Tongue (tissue), 3 donors: ENCODE measurements at places on chromosomes 5 and 9.

- DNase-seq, result no peak
These were observed 26.5 kb upstream of the BOD1 start for GRCh38 chr5:173642895-173643481.

GRCh38 chr5:132665574-132666080 lies 7.7 kb downstream of the IL13 start:
- no peak for DNase-seq

DNA sequence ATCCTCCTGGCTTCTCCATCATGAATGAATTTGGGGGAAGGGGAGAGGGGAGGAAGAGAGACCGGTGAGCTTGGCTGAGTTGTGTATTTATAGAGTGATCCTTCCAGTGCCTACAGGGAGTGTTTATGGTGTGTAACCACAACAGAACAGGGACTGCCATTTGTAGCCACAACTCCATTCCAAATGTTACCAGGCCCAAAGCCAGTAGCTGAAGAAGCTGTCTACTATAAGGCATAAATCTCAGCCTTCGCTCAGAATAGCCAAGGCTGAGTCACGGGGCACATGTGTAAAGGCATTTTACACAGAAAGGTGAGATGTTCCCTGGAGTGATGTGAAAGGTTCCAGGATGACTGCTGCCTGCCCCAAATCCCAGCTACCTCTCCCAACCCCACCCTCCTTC lies 2.5 kb downstream of the TMEM252 start:
- DNase-seq, result peak; percentile 44

DNA sequence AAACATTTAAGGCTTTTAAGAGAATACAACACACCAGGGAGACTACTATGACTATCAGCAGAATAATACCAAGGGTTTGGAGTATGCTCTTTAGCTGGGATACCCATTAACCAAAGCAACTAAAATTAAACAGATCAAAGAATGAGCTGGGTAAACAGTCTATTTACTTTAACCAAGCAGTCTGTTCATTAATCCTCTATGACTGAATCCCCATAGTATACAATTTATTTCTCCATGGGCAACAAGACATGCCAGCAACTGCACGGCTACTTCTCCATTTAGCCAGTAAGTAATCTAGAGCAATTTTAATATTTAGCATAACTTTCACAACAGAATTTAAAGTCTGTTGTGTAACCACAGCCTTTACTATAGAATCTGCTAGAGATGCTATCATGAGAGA lies 77.6 kb downstream of the CDO1 start:
- DNase-seq, result no peak

DNA sequence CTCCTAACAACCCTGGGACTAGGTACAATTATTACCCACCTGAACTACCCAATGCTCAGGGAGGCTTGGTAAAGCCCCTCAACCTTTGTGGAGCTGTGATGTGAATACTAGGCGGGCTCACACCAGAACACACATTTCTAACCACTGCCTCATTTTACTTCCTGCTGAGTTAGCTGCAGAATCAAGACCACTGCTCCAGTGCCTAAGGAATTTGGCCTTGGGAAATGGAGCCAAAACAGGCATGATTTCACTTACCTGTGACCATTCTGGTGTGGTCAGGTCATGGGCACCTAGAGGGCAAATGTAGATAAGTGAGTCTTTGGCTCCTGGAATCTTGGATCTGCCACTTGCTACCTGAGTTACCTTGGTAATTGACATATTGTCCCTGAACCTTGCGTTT lies 5.2 kb downstream of the WWC1 start:
- no peak for DNase-seq

DNA sequence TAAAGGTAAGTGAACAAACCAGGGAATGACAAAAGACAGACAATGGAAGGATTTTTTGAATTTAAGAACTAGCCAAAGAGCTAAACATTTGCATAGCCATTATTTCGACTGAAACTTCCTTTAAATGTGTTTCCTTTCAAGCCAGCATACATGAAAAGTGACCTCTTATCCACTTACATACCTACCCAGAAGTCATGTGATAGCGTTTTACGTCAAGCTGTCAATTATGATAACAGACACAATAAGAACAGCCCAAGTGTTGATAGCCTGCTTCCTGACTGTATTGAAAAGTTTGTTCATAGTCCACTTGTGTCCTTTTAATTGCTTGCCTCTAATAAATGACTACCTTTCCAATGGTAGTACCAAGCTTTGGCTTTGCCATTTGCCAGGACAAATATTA lies 206.0 kb downstream of the NFIB start:
- no peak for DNase-seq

GRCh38 chr5:159083548-159084452 lies 15.9 kb downstream of the EBF1 start:
- no peak for DNase-seq

DNA sequence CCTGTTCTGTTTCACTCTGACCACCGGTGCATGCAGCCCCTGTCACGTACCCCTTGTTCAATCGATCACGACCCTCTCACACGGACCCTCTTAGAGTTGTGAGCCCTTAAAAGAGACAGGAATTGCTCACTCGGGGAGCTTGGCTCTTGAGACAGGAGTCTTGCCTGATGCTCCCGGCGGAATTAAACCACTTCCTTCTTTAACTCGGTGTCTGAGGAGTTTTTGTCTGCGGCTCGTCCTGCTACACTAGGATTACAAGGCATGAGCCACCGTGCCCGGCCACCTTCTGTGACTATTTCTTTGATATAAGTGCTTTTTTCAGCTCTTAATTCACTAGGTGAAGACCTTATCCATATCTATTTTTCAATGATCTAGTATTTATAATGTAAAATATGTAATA lies 167.5 kb downstream of the TTC39B start:
- no peak for DNase-seq

DNA sequence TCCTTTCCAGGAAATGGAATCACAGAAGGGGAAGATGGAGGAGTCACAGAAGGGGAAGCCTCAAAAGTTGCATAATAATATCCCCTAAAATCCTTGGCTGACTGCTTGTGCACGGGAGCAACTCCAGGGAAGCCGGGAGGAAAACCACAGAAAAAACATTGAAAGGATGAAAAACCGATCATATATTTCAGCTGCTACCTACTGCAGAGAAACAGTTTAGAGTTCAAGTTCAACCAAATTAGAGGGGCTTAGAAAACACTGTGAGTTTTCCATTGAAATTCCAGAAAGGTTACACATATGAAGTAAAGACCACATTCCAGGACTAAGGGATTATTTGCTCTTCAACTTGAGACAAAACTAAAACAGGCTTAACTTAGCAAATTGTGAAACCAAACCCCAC lies 37.6 kb upstream of the MTAP start:
- no peak for DNase-seq

DNA sequence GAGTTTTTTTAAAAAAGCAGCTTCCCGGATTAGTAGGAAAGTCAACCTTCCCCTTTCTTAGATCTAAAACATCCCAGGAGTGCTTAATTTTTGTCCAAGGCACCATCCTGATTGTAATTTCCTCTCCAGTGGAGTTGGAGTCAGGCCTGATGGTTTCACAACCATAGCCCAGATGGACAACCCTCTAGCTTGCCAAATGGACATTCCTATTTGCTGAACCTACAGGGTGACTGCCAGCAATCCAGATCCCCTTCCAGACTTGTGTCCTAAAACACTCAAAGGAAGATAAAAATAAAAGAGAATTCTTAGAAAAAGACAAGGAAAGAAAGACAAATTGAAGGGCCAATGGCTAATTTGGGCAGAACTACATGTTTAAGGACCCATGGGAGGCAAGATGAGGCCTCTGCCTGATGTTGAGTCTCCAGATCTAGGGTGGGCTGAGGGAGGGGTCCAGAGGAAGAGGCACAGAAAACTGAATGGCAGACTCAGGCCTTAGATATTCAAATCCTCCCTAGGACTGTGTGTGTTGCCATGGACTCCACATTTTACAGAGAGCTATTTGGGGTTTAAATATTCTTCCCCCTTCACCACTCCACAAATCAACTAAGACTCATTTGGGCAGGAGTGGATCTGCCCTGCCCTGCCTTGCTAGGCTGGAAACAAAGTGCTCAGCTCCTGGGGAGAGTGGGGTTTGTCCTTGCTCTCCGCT lies 38.5 kb upstream of the SLC44A1 start:
- peak; percentile 79 for DNase-seq

DNA sequence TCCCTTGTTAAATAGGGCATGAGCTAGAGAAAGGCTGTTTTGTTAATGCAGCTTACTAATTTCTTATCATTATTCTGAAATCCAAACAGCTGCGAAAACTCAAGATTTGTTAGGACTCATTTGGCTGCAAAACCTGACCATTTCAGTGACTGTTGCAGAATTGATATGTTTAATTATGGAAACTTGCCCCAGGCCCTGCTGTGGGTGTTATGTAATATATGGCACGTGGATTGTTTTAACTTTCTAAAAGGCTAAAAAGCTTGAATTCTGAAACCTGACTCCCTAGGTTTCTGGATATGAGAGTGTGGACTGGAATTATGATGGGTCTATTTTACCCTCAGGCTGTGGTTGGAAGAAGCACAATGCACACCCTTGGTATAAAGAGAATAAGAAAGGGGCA lies 4.4 kb downstream of the IL9 start:
- DNase-seq, result peak; percentile 10

DNA sequence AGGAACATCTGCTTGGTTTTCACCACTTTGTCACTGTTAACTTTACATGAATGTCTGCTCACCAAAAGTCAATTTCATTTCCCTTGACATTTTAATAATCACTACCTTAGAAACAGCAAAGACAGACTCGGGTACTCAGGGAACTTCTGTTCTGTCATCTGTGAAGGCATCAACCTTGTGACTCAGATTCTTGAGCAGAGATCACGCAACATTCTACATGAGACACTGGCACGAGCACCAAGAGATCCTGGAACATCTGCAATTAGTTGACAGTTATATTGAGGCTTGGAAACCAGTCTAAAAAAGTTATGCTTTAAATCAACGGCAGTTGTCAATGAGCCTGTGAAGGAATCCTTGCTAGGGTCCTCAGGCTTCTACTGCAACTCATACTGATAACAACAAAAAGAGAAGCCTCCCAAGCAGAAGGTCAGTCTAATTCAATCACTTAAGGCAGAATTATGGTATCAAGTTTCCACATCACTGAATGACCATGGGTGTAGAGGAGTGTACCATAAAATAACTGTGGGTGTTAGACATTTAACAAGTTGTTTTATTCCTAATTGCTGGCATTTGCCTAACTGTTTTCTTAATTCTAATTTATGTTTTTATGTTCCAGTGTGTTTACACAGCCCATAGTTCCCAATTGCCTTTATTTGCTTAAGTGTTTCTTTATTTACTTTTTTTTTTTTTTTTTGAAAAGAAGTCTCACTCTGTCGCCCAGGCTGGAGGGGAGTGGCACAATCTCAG lies 3.3 kb upstream of the PBX3 start:
- DNase-seq, result no peak

DNA sequence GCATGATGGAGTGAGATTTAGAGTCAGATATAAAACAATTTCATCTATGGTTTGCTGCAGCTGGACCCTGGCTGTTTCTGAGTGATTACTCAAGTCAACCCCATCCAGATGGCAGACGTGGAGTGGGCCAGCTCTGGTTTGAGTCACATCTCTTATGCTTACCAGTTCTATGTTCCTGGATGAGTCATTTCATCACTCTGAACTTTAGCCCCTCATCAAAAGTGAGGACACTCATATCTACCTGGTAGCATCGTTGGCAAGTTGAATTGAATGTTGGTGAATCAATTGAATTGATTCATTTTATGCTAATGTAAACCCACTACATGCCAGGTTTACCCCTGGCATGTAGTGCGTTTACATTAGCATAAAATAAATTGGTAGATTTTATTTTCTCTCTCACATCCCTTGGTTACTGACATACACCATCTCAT lies 176.4 kb downstream of the FGF18 start:
- peak; percentile 24 for DNase-seq

- no peak for DNase-seq
These were observed 276.8 kb downstream of the MCTP1 start for GRCh38 chr5:95007921-95008597.

DNA sequence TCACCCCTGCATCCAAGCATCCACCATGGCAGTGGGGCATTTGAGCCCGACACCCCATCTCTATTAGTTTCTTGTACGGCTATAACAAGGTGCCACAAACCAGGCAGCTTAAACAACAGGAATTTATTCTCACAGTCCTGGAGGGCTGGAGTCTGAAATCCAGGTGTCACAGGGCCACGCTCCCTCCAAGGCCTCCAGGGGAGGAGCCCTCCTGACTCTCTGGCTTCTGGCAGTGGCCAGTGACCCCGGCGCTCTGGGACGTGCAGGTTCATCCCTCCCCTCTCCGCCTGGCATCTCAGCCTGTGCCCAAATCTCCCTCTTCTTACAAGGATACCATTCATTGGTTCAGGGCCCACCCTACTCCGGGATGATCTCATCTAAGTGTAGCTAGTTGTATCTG lies 394.5 kb upstream of the IRX1 start:
- DNase-seq, result no peak

DNA sequence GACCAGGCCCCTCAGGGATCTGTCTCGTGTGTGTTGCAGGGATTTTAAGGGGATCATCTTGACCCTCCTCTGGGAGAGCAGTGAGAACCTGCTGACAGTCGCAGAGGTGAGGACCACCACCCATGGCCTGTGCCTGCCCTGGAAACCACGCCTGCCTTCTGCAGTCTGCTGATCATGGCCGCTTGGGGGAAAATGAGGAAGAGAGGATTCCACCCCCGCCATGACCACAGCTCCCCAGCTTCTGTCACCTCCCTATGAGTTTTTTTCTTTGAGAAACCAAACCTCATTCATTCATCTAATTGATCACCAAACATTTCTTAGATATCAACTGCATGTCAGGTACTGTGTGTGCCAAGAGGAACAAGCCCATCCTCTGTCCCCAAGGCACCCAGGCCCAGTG lies 46.3 kb upstream of the TDRD7 start:
- no peak for DNase-seq

GRCh38 chr9:84296146-84296843 lies 44.3 kb downstream of the SLC28A3 start:
- DNase-seq, result no peak

DNA sequence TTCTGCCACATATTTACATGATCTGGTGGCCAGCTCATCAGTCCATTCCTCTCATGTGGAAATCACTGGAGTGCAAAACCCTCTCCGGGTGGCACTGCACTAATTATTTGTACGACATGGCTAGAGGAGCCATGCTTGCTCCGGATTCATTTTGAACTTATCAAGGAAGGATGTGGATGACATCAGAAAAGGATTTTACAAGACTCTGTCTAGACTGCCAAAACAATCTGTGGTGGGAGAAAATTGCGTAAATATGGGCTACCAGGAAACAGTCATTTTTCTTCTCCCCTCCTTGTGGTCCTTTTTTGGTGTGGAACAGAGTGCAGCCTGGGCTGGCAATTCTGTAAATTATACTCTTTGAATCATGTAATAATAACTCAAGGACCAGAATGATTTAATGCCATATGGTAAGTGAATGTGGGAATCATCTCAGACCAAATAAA lies 123.4 kb upstream of the IFNE start:
- no peak for DNase-seq

GRCh38 chr9:112274600-112274999 lies 58.8 kb downstream of the PTBP3 start:
- peak; percentile 5 for DNase-seq

DNA sequence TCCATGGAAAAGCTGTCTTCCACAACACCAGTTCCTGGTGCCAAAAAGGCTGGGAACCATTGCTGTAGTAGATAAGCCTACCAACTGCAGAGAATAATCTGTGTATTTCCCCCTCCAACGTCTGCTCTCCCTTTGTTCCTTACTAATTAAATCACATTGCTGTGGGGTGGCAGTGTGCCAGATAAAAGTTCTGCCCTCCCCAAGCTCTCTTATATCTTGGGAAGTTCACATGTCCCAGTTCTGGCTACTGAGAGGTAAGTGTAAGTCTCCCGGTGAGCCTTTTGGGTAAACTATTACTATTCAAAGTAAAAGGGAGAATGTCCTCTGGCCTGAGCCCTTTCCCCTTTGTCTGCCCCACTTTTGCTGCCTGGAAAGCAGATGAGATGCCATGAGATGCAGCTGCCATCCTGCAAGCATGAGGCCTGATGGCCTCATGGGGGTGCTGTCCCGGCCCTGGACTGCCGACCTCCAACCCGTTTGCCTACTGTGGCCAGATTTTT lies 14.7 kb downstream of the ENC1 start:
- DNase-seq, result peak; percentile 60
